Lung (tissue), 17 donors: ENCODE measurements at places on chromosomes 11 and 22. TPM values are rescaled to one million over a fixed set of nuclear protein-coding genes. Genes with fewer than 3 reads are reported as not detected.

Gene TMEM25
- polyA plus RNA-seq = 14.4 TPM

Gene NPAS4
- polyA plus RNA-seq = 0.14 TPM

DNA sequence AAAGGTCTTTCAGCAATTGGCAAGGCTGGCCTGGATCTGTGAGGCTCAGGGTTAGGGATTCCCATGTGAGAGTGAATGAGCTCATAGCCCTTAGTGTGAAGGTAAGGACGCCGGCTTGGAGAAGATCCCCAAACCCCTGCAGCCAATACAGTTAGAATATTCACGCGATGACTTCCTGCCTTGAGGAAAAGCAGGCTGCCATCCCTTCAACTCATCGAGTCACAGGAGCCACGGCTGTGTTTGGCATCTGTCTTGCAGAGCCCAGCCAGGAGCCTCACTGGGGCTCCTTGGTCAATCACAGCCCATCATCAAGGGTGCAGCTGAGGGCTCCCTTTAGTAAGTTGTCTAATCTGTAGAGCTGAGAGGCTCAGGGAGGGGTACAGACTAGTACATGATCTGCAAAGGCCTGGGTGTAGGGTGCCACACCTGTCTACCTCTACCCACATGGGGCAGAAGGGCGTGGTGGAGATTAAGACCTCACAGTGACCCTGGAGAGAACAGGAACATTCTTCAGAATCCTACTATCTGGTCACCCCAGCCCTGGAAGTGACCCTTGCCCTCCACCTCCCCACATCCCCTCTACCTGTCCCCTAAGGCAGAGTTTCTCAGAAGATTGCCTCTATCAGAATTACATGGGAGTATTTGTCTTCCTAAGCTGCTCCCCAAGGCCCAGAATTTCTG, 18.5 kb downstream of the IL10RA start:
- H3K4me1 ChIP-seq = no peaks in the 10 kb centered on the region
- H3K36me3 ChIP-seq = no peaks in the 10 kb centered on the region
- no peak overlapping the region for H3K4me3 ChIP-seq

- H3K27me3 ChIP-seq = no peaks in the 10 kb centered on the region
- H3K36me3 ChIP-seq = no peaks in the 10 kb centered on the region
- no peak overlapping the region for H3K4me3 ChIP-seq
- H3K27ac ChIP-seq = no peak overlapping the region
These were observed 188.6 kb downstream of the JRKL start for GRCh38 chr11:96578379-96578778.

DNA sequence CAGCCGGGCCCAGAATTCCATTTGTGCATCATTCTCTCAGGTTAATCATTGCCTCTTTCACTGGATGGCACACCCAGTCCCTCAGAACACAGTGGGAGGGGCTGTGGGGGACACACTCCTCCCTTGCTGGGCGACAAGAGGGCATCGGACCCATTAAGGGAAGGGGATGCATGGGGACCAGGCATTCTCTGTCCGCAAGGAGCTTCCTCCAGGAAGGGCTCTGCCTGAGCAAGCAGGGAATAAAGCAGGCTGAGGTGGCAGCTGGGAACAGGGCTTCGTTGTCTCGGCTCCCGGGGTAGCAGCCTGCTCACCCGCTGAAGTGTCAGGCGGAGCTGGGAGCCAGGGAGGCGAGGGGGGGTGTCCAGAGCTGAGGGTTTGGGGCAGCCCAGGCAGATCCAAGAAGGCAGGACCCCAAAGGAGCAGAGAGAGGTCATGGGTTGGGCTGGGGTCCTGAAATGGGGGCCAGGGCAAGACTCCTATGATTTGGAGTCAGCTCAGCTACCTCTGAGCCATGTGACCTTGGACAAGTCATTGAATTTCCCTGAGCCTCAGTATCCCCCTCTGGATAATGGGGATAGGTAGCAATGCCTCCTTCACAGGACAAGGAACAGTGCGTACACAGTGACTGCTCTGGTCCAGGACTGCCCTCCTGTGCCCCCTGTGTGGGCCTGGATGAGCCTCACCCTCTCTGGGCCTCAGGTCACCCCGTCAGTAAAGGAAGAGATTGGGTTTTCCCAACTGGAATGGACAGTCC, 1.4 kb downstream of the GAL3ST1 start:
- DNase-seq = peak; percentile 26
- H3K4me1 ChIP-seq = peaks cover 11% of the 10 kb centered on the region
- peaks cover 17% of the 10 kb centered on the region for H3K36me3 ChIP-seq
- no peak overlapping the region for H3K4me3 ChIP-seq

DNA sequence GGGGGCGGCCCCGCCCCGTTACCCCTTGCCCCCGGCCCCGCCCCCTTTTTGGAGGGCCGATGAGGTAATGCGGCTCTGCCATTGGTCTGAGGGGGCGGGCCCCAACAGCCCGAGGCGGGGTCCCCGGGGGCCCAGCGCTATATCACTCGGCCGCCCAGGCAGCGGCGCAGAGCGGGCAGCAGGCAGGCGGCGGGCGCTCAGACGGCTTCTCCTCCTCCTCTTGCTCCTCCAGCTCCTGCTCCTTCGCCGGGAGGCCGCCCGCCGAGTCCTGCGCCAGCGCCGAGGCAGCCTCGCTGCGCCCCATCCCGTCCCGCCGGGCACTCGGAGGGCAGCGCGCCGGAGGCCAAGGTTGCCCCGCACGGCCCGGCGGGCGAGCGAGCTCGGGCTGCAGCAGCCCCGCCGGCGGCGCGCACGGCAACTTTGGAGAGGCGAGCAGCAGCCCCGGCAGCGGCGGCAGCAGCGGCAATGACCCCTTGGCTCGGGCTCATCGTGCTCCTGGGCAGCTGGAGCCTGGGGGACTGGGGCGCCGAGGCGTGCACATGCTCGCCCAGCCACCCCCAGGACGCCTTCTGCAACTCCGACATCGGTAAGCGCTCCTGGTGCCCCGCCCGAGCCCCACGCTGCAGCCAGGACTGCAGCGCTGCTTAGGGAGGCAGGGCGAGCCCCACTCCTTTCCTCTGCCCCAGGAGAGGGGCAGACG, at the start of gene TIMP3:
Gene TIMP3, plus strand, starts transcription at position 169 of the 700 bp plus-strand sequence. Its CDS starts 297 bp downstream, at position 466.
- H3K27ac ChIP-seq = peak within 1 kb of the TSS; percentile 95
- DNase-seq = peak; percentile 94
- no peaks in the 10 kb centered on the region for H3K27me3 ChIP-seq
- H3K4me1 ChIP-seq = peaks cover 53% of the 10 kb centered on the region
- H3K4me3 ChIP-seq = peak within 1 kb of the TSS; percentile 64
- no peaks in the 10 kb centered on the region for H3K36me3 ChIP-seq
